Fibroblast of lung (primary cell): ENCODE measurements at places on chromosomes 3 and 15.

DNA sequence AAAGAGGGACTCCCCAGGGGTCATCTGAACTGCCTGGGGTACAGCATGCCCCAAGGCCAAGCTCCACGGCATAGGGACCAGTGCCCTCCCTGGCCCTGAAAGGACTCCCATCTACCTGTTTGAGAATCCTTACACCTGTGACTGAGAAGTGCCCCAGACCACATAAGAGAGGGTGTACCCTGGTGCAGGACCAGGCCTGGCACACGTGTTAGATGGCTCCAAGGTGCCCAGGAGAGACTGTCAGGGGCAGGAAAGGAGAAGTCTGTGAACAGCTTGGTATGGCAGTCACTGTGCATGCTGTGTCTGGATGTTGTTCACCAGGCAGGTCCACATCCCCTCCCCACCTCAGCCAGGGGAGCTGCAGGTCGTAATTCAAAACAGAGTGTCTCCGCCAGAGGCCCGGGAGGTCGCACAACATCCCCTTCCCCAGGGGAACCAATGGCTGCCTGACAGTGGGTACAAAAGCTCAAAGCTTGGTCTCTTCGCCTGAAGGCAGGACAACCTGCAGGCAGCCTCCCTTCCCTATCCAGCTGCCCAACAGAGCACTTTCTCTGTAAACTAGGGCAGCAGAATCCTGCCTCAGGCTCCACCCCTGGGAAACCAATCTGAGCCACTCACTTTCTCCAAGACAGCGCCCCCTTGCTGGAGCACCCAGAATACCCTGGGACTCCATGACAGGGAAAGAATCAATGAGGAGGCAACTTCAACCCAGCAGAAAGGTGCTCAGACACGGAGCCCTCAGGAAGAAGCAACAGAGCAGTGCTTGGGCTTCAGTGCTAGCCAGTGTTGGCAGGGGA, 3.9 kb downstream of the NUP210 start:
- H3K36me3 ChIP-seq, result no peaks in the 10 kb centered on the region
- no peaks in the 10 kb centered on the region for H3K27me3 ChIP-seq
- no peaks in the 10 kb centered on the region for H3K4me1 ChIP-seq

DNA sequence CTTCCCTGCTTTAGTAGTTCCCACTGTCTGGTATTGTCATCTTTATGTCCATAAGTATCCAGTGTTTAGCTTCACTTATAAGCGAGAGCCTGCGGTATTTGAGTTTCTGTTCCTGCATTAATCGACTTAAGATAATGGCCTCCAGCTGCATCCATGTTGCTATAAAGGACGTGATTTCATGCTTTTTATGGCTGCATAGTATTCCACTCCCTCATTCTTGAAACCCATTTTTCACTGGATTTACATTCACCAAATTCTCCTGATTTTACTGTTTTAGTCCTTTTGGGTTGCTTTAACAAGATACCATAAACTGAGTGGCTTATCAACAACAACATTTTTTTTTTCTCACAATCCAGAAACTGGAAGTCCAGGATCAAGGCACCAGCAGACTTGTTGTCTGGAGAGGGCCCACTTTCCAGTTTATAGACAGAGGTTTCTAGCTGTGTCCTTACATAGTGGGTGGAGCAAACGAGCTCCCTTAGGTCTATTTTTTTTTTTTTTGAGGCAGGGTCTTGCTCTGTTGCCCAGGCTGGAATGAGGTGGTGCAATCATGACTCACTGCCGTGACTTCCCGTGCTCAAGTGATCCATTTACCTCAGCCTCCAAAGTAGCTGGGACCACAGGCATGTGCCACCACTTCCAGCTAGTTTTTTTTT, 6.1 kb upstream of the TICRR start:
- H3K27ac ChIP-seq, result no peak overlapping the region
- peaks cover 6% of the 10 kb centered on the region for H3K27me3 ChIP-seq
- no peak for DNase-seq
- no peak overlapping the region for H3K4me3 ChIP-seq
- H3K4me1 ChIP-seq, result no peaks in the 10 kb centered on the region

GRCh38 chr3:31760654-31761053, 220.4 kb downstream of the OSBPL10 start:
- no peak overlapping the region for H3K27ac ChIP-seq
- H3K4me3 ChIP-seq, result no peak overlapping the region
- DNase-seq, result peak; percentile 64
- no peaks in the 10 kb centered on the region for H3K36me3 ChIP-seq

DNA sequence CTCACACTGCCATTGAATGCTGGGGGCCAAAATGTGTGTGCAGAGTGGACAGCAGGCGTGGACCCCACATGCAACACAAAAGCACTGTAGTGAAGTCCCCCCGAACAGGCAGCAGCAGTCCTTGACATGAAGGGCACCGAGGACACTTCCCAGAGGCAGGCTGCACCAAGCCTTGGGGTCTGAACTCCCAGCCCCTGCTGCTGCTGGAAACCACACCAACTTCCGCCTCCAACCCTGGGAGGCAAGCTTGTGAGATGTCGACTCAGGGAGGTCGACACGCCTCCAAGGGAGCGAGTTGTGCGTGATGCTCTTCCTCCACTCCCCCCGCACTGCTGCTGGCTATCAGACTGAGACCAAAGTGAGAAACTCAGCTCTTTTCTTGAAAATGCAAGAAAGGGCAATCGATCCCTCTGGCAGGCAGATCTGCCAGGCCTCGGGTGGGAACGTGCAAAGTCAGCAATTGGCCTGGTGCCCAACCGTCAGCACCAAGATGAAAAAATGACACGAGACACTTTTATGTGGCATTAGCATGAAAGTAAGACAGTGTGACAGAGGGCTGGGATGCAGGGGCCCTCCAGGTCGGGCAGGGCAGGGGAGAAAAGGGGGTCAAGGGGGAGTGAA, 43.6 kb downstream of the WHAMM start:
- H3K4me1 ChIP-seq, result no peaks in the 10 kb centered on the region
- DNase-seq, result no peak
- no peaks in the 10 kb centered on the region for H3K27me3 ChIP-seq
- no peak overlapping the region for H3K4me3 ChIP-seq
- no peak overlapping the region for H3K27ac ChIP-seq
- no peaks in the 10 kb centered on the region for H3K36me3 ChIP-seq
